ENCODE measurements at places on chromosomes 5 and 9. TPM values are rescaled to one million over a fixed set of nuclear protein-coding genes. Genes with fewer than 3 reads are reported as not detected.

NEUROG1 gene
- total RNA-seq = not detected

FOXD4 gene
- 0.10 TPM for total RNA-seq

TTC39B gene
- total RNA-seq = 7.9 TPM

TAF11L10 gene
- not detected for total RNA-seq

HRCT1 gene
- total RNA-seq = 0.34 TPM

BNC2 gene
- total RNA-seq = 0.85 TPM

FOXD4L4 gene
- total RNA-seq = not detected

ZNF484 gene
- total RNA-seq = 8.2 TPM

TRIM7 gene
- total RNA-seq = 37.6 TPM

CXXC5 gene
- 1.0 TPM for total RNA-seq

APBA1 gene
- total RNA-seq = 3.2 TPM

ZBED3 gene
- 0.82 TPM for total RNA-seq

MEF2C gene
- 0.41 TPM for total RNA-seq

PLAC8L1 gene
- not detected for total RNA-seq

ELAVL2 gene
- 12.1 TPM for total RNA-seq

DAPK1 gene
- 1.9 TPM for total RNA-seq

GRM6 gene
- total RNA-seq = not detected

P4HA2 gene
- total RNA-seq = 74.4 TPM

CAST gene
- total RNA-seq = 253 TPM

PAPPA gene
- 0.25 TPM for total RNA-seq

DNA sequence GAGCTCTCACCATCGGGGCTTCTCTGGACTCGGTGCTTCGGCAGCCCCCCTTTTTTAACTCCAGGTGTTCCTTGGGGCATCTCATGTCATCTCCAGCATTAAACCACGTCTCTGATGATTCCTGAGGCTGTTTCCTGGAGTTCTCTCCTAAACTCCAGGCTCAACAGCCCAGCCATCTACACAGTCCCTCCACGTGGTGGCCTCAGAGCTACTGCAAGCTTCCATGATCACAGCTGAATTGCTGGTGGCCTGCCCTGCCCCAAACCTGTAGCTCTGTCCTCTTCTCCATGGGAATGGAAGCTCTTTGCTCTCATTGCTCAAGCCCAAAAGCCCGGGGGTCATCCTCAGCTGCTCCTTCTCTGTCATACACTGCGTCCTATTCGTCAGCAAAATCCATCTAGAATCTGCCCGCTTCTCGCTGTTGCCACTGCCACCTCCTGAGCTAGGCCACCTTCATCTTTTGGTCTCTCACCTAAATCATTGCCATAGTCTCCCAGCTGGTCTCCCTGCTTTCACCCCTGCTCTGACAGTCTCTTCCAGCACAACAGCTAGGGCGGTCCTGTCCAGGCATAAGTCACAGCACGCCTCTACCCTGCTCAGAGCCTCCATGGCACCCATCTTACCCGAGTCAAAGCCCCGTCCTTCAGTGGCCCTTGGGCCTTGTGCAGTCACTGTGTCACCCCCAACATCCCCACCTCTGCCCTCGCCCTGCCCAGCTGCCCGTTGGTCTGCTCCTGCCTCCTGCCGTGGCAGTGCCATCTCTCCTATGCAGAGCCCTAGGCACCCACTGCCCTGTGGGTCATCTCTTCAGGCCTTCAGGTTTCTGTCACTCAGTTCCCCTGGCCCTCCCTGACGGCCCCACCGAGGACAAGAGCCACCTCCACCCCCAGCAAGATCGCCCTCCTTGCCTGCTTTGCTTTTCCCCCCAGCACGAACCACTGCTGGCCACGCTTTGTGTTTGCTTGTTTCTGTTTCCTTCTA is 6.4 kb downstream of the B4GALT7 start:
- DNase-seq = no peak

- no peak for DNase-seq
Measured at GRCh38 chr5:134246771-134247427, 21.0 kb upstream of the PPP2CA start.

- no peak for DNase-seq
Measured at GRCh38 chr5:121816164-121816563, 35.5 kb upstream of the FTMT start.

DNA sequence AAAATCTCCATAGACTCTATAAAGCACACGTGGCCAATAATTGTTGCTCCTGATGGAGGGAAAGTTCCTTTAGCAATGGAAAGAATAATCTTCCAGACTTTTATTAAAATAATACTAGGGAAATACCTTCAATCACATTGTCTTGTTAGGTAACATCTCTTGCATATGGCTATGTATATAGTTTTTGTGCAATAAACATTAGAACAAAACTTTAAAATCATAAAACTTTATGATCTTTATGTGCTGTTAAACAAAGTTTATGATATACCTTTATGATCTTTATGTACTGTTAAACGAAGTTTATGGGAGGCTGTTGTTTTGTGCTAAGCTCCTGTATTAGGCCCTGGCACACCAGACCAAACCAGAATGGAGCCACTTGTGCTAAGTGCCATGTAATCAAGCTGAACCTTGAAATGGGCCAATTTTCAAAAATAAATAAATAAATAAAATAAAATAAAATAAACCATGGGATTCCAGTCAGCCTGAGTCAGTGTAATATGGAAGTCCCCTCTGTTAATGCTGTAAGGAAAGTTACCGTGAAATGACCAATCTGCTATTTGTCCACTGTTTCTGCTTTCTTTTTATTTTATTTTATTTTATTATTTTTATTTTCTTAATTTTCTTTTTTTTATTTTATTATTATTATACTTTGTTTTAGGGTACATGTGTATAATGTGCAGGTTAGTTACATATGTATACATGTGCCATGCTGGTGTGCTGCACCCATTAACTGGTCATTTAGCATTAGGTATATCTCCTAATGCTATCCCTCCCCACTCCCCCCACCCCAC is 431.3 kb downstream of the SPATA31D1 start:
- DNase-seq = no peak

GRCh38 chr9:33287087-33287490 is 3.2 kb upstream of the NFX1 start:
- peak; percentile 48 for DNase-seq

DNA sequence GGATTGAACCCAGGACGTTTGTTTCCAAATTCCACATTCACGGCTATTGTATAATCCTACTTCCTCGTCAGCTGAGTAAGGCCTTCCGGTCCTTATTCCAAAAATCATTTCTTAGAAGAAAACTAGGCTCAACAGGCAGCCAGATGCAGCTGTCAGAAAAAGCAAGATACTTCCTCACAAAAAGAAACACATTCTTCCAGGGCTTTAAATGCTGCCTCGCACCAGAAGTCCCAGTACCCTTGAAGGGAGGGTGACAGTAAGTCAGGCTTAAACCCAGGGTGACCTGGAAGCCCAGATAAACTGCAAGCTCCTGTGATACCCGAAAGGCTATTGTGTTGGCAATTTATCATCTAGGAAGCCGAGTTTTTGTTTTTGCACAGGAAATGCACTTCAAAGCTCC is 414.0 kb downstream of the NFIB start:
- DNase-seq = no peak

DNA sequence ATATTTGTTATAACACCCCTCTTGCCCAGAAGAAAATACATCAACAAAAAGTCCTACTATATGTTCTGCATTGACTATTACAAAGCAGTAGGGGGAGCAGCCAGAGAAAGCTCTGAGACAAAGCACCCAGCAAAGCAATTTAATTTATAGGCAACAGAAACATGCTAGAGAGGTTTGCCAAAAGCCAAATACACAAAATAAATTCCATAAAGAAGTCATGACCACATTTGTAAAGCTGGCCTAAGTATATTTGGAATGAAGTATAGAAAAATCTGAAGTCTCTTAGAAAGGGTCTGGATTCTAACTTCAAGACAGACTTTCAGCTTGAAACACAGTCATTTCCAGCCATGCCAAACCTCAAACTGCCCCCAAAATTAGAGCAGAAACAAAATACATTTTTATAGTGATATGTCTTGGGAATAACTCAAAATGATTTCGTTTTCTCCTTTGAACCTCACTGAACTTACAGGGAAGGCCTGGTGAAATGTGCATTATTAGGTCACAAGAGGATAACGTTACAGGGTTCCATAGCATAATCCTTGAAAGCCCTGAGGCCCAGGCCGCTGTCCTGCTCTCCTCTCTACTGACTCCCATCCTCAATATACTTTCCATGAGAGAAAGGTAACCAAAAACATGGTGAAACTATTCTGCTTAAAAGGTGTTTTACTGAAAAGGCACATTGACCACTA is 451.8 kb downstream of the RAB3C start:
- no peak for DNase-seq

- DNase-seq = no peak
Measured at GRCh38 chr9:18058564-18059442, 415.1 kb upstream of the ADAMTSL1 start.

DNA sequence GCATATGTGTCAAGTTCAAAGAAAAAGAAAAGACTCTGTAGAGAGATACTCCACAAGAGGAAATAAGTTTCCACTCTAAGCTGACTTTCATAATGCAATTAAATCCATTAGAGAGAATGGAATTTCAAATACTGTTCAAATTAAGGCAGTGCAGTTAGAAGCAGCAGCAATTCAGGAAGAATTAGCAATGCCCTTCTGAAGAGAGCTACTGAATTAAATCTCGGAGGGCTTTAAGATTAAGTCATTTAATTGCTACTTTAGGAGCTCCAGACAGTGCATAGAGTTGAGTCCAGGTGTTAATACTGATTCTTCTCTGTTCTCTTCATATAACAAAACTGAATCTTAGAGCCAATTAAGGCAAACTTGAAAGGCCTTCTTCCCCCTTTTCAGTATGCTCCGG is 8.5 kb downstream of the CDH12 start:
- no peak for DNase-seq

DNA sequence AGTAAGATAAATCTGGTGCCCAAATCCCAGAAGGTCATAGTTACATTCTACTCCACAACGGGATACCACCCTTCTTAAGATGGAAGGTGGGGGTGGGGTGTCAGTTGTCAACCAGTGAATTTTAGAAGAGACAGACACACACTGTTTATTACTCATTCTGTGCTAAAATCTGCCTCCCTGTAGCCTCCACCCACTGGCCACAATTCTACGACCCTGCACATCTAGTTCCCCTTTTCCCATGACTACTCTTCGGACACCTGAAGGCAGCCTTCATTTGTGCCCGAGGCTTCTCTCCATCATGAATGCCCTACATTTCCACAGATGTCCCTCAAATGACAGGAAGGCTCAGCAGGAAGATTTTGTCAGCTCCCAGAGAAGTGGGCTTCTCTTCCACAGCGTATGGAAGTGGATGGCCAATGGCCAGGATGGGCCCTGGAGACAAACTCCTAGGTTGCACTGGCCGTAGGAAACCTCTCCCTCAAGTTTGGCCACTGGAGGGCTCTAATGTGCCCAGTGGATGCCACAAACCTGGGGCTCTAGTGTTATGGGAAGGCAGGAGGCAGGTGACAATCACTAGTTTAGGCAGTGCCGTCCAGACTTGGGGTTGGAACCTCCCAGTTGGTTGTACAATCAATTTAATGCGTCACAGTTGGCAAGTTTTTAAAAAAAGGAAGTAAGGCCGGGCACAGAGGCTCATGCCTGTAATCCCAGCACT is 46.6 kb downstream of the PTPN3 start:
- no peak for DNase-seq

- DNase-seq = no peak
Measured at GRCh38 chr9:131691969-131692611, 47.8 kb downstream of the RAPGEF1 start.

DNA sequence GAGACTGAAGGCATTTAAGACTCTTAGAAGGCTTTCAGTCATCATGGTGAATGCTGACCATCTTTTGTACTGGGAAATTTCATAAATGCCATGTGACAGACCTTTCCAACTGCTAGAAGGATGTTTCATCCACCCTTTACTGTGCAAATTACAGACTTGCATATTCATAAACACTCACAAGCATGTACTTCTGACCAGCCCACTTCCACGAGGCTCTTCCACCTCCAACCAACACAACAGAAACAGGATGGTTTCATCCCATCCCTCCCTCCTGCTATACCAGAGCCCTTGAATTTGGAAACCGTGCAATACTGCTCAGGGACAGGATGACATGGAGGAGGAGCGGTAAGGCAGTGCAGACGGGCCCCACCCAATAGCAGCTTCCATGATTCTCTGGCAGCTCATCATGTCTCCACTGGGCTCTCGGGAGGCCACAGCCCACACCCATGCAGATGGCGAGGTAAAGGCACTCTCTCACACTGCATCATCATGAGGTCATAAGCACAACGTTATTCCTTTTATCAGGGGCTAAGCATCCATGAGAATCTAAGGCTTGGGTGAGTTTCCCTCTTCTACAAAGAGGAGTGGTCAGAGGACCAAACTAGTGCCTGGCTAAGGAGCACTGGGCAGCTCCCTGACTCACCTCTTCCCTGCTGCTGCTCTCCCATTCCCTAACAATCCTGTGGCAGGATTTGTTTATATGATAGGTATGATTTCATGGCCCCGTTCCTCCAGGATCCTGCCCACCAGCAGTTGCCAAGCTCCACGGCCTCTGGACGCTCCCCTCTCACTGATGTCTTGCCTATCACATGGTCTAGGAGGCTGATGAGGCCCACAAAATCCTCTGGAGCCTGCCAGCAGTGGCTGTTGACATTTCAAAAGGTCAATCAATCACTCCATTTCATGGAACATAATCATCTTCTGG is 94.4 kb upstream of the FSTL4 start:
- DNase-seq = no peak

- no peak for DNase-seq
Measured at GRCh38 chr5:55387865-55388264, 80.1 kb downstream of the MTREX start.

DNA sequence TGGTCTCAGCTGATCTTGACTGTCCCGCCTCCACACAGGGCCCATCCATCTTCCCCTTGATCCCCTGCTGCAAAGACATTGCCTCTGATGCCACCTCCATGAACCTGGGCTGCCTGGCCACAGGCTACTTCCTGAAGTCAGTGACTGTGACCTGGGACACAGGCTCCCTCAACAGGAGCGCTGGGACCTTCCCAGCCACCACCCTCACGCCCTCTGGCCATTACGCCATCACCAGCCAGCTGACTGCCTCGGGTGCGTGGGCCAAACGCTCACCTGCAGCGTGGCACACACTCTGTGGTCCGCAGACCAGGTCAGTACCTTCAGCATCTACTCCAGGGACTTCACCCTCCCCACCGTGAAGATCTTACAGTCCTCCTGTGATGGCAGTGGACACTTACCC is 71.9 kb downstream of the INSL6 start:
- no peak for DNase-seq

GRCh38 chr9:126125992-126126409 is 200.6 kb upstream of the MVB12B start:
- DNase-seq = no peak

- DNase-seq = no peak
Measured at GRCh38 chr5:32277798-32278197, 34.9 kb downstream of the MTMR12 start.

- no peak for DNase-seq
Measured at GRCh38 chr9:71663931-71664459, 104.3 kb downstream of the CEMIP2 start.
